ENCODE measurements at places on chromosomes 1 and 21.
A peak's percentile ranks its signal among the peaks of the same experiment; 100 is the strongest.

DNA sequence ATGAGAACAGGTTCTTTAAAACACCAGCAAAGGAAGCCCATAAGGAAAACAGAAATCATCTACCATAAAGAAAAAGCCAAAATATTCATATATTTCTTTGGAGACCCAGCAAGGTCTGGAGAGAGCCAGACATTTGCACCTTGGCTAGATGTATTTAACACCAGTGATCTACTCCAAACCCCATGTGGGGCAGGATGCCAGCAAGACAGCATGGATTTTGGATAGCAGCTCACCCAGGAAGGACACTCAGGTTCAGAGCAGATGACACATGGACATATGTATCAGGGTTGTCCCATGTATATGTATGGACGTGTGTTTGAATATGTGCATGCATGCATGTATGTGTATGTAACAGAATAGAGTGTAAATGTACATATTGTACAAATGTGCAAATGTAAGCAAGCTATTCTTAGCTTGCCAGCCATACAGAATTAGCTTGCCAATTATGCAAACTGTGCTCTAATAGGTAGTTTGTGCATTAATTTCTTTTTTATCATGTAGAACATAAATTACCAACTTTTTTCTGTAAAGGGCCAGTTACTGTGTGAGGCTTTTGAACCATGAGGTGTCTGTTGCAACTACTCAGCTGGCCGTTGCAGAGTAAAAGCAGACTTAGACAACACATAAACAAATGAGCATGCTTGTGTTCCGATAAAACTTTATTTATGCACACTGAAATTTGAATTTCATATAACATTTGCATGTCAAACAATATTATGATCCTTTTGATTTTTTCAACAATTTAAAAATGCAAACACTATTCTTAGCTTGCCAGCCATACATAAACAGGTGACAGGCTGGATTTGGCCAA lies 73.5 kb upstream of the KAZN start:
- no peak for DNase-seq

- no peak for DNase-seq
These were observed 74.7 kb downstream of the PSMG1 start for GRCh38 chr21:39108291-39109162.

DNA sequence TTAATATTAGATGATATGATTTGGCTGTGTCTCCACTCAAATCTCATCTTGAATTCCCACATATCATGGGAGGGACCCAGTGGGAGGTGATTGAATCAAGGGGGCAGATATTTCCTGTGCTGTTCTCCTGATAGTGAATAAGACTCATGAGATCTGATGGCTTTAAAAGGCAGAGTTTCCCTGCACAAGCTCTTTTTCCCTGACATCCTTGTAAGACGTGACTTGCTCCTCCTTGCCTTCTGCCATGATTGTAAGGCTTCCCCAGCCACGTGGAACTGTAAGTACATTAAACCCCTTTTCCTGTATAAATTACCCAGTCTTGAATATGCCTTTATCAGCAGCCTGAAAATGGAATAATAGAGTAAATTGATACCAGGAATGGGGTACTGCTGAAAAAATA lies 13.3 kb upstream of the F13B start:
- DNase-seq, result no peak

DNA sequence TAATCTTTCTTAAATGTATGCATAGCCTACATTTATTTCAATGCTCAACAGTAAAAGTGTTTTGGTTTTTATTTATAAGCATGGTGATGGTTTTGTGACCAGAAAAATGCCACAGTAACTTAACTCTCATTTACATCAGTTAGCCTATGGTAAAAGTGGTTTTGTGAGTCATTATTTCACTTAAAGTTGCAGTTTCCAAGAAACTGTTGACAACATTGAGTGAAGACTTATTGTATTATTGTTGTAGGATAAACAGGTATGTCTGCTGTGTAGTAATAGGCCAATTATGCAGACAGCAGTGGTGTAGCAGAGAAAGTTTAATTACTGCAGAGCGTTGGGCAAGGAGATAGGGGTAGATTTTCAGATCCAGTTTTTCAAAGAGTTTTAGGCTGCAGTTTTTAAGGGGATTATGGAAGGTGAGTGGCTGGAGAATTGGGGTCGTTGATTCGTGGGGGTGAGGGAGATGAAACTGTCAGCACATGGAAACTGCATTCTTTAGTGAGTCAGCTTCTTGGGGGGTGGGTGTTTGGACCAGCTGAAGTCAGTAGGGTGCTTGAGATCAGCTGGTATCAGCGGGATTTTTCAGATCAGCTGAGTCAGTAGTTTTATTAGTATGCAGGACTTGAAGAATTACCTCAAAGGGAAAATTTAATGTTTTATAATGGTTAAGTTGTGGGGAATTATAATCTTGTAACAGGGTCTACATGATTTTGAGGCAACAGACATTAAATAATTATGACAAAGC lies 168.7 kb upstream of the FMN2 start:
- no peak for DNase-seq

- no peak for DNase-seq
These were observed 6.0 kb upstream of the RGS4 start for GRCh38 chr1:163063143-163063542.

GRCh38 chr1:212600980-212601379 lies 7.6 kb upstream of the ATF3 start:
- DNase-seq, result no peak

DNA sequence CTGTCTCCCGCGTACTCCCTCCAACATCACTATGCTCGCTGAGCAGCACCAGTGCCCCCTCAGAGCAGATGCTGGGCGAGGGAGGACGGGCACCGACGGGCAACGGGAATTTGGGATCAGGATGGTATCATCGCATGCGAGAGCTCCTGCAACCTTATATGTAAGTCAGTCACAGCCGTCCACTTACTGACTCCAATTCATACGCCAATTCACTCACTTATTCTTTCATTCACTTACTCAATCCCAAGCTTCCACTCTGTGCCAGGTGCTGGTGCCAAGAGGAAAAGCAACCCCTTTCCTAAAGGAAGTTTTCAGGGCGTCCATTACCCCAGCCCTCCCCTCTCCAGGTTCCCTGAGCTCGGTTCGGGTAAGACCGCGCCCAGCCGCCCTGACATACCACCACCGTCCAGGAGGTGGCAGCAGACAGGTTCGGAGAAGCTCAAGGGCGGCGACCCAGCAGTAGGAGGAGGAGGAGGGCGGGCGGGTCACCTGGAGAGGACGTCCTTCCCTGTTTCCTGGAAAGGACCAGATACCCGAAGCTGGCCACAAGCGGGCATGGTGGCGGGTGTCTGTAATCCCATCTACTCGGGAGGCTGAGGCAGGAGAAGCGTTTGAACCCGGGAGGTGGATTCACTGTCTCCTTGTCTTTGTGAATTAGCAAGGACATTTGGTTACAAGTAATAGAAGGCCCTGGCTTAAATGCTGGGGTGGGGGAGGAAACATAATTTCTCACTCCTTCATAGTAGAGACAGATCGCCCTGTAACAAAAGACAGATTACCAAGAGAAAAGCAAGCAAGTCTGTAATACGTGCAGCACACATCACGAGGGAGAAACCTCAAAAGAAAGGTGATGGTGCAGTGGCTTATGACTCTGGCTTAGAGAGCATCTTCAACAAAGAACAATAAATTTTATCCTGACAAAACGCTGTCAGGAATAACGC lies 7.6 kb upstream of the IL22RA1 start:
- DNase-seq, result peak; percentile 76

- DNase-seq, result no peak
These were observed 237.7 kb downstream of the SLC45A1 start for GRCh38 chr1:8555582-8555981.
